ENCODE measurements at places on chromosomes 2 and 18. TPM values are rescaled to one million over a fixed set of nuclear protein-coding genes. Genes with fewer than 3 reads are reported as not detected.

ZNF804A gene
- not detected for total RNA-seq

ERICH2 gene
- total RNA-seq: 0.43 TPM

DNA sequence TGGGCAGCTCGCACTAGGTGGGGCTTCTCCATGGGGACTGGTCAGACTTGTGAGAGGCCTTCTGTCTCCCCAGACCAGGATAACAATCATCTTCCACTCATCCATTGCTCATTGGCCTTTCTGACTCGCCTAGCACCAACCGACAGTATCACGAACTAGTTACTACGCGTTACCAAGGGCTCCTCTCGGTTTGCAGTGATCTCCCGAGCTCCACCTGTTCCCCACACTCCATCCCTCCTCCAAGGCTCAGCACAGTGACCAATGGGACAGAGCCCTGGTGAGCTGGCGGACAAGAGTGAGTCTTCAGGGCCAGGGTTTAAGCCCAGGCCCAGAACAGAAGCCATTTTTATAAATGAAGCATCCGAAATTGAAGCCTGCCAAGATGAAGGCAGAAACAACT, 42.8 kb upstream of the SMAD7 start:
- no peak for DNase-seq
- no peaks in the 10 kb centered on the region for H3K36me3 ChIP-seq
- no peak overlapping the region for H3K27ac ChIP-seq
- no peak overlapping the region for H3K4me3 ChIP-seq
- H3K4me1 ChIP-seq: no peaks in the 10 kb centered on the region

DNA sequence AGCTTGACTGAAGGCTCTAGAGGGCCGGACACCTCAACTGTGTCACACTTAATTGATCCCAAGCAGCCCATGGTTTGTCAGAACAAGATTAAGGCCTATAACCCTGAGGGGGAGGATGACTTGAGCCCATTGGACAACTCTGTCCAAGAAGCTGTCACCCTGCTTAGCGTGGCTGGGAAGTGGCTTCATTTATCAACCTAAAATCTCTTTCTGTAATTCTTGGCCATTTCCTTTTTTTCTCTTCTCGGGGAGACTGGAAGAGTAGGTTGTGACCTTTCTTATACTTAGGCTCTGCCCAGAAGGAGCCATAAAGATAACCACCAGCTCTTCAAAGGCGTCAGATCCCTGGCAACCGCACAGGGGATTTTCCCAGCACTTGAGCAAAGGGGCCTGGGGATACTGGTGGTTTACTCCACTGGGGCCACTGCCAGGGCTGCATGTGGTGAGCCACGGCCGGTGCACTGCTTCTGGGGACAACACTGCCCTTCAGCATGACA, 265.5 kb downstream of the CYRIA start:
- H3K36me3 ChIP-seq: no peaks in the 10 kb centered on the region
- no peak for DNase-seq
- no peaks in the 10 kb centered on the region for H3K27me3 ChIP-seq
- no peak overlapping the region for H3K27ac ChIP-seq

DNA sequence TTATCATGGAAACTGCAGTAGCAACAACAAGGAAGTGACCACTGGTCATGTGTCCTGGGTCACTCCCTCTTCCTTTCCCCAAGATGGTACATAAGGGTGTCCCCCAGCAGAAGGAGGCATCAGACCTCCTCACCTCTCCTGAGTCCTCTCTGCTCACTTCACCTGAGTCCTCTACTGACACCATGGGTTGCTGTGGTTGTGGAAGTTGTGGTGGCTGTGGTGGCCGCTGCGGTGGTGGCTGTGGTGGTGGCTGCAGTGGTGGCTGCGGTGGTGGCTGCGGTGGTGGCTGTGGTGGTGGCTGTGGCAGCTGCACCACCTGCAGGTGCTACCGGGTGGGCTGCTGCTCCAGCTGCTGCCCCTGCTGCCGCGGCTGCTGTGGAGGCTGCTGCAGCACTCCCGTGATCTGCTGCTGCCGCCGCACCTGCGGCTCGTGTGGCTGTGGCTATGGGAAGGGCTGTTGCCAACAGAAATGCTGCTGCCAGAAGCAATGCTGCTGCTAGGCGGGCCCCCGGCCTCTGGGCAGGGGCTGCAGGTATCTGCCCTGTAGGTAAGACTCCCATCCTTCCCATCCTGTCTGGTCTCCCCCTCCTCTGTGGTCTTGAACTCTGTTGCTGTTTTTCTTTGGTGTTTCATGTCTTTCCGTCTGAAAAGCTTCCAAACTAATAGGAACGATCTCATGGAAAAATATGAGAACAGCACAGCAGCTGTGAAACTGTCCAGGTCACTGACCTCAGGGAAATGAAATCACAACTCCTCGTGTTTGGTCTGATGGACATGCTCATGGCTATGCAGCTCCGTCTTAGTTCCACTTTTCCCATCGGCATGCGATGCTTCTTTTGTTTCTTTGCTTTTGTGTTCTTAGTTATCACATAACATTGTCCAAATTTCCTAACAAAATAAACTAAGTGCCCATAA, at the start of gene SCYGR4:
TSS of gene SCYGR4 (plus strand) at position 183 of the 915 bp plus-strand sequence. CDS start at position 183, 0 bp downstream.
- no peaks in the 10 kb centered on the region for H3K27me3 ChIP-seq
- no peaks in the 10 kb centered on the region for H3K36me3 ChIP-seq
- no peak within 1 kb of the TSS for H3K27ac ChIP-seq
- H3K4me1 ChIP-seq: no peaks in the 10 kb centered on the region
- no peak within 1 kb of the TSS for H3K4me3 ChIP-seq

- no peak overlapping the region for H3K4me3 ChIP-seq
- no peaks in the 10 kb centered on the region for H3K27me3 ChIP-seq
- H3K36me3 ChIP-seq: no peaks in the 10 kb centered on the region
- no peak for DNase-seq
- H3K4me1 ChIP-seq: no peaks in the 10 kb centered on the region
- no peak overlapping the region for H3K27ac ChIP-seq
Measured at GRCh38 chr2:18403921-18404522, 156.4 kb downstream of the RDH14 start.

DNA sequence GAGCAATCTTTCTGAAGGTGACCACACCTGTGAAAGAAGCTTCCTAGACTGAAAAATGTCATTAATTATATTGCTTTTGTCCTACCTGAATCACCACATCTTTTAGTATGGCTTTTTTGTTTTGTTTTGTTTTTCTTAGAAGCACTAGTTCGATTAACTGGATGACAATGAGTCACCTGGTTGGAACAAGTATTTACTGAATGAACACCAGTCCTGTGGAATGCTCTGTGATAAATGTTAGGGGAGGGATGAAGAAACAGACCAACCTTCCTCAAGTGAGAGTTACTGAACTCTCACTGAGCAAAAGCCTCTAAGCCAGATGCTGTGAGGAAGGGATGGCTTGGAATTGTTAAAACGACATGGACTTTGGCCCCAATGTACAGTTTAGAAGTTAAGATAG, 26.8 kb upstream of the DCC start:
- H3K27me3 ChIP-seq: no peaks in the 10 kb centered on the region
- H3K4me3 ChIP-seq: no peak overlapping the region
- DNase-seq: no peak
- peaks cover 24% of the 10 kb centered on the region for H3K4me1 ChIP-seq
- H3K27ac ChIP-seq: no peak overlapping the region
- H3K36me3 ChIP-seq: no peaks in the 10 kb centered on the region

STPG4 gene
- not detected for total RNA-seq

ZNF396 gene
- 2.2 TPM for total RNA-seq

CNDP2 gene
- 69.7 TPM for total RNA-seq

GRCh38 chr2:20080428-20080827, 29.0 kb upstream of the LAPTM4A start:
- no peaks in the 10 kb centered on the region for H3K27me3 ChIP-seq
- DNase-seq: peak; percentile 45
- H3K27ac ChIP-seq: peak overlapping the region; percentile 54
- H3K4me1 ChIP-seq: peaks cover 23% of the 10 kb centered on the region
- peak overlapping the region; percentile 5 for H3K4me3 ChIP-seq

DNA sequence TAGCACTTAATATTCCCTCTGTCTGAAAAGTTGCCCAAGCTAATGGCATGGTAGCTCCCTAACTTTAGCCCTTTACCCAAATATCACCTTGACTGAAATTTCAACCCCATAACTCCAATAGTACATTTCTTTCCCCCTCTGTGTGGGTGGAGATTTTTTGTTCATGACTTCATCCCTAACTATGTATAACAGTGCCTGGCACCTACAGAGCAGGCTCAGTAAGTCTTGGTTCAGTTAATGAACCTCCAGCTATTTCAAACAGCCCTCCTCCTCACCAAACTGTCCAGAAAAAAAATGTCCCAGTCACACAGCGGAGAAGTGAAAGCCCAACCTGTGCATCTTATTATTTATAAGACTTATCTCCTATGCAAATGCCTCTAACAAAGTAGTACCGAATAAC, 18.6 kb downstream of the BUB1 start:
- H3K27me3 ChIP-seq: no peaks in the 10 kb centered on the region
- H3K4me1 ChIP-seq: no peaks in the 10 kb centered on the region
- no peak overlapping the region for H3K4me3 ChIP-seq
- H3K27ac ChIP-seq: no peak overlapping the region
- DNase-seq: no peak
- H3K36me3 ChIP-seq: peaks cover 64% of the 10 kb centered on the region

DNA sequence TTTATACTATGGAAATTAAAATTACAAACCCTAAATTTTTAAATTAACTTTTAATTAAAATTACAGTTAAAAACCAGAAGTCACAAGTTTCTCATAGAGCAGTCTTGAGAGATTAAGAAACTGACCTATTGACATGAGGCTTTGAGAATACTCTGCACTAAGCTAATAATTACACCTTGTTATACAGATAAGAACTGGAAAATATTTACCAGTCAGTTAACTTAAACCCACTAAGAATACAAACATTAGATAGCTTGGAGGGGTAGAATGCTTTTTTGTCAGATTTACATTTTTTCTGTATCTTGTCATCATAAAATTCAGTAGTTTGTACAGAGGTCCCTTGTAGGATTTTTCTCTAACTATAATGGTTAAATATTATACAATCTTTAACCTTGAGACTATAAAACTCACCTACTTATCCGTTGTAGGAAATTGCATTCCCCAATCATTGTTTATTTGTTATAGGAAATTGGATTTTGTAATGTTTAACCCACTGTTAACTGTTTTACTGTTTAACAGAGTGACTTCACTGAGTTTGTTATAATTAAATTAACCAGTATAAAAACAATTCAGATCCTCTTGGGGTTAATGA, 219.7 kb upstream of the PKDCC start:
- H3K4me3 ChIP-seq: no peak overlapping the region
- no peak for DNase-seq
- H3K4me1 ChIP-seq: no peaks in the 10 kb centered on the region
- peaks cover 33% of the 10 kb centered on the region for H3K27me3 ChIP-seq

GKN2 gene
- total RNA-seq: not detected

DNA sequence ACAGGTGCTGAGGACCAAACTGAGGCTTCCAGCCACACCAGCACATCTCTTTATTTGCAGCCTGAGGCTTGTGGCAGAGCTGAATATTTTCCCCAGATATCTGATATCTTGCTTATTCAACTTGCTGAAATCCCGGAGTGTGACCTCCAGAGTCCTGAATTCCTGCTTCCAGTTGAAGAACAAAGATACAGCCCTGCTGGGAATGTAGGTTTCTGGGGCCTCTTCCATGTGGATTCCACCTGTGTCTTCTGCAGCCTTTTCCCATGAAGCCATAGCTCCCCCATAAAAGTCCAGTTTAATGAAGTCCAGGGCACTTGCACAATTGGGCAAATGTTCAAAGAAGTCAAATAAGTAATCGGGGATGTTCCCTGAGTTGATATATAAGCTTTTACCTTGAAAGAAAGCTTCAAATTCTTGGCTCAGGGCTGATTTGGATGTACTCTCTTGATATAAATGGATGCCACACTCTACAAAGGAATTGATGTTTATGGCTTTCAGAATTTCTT, 14.9 kb downstream of the NLRC4 start:
- H3K36me3 ChIP-seq: no peaks in the 10 kb centered on the region
- no peak for DNase-seq
- H3K4me1 ChIP-seq: no peaks in the 10 kb centered on the region
